ENCODE measurements at places on chromosomes 16 and 17. TPM values are rescaled to one million over a fixed set of nuclear protein-coding genes. Genes with fewer than 3 reads are reported as not detected.

GRCh38 chr17:55524440-55525220, 13.4 kb upstream of the SMIM36 start:
- no peak for DNase-seq

WNK4 gene
- total RNA-seq: 23.8 TPM

DNA sequence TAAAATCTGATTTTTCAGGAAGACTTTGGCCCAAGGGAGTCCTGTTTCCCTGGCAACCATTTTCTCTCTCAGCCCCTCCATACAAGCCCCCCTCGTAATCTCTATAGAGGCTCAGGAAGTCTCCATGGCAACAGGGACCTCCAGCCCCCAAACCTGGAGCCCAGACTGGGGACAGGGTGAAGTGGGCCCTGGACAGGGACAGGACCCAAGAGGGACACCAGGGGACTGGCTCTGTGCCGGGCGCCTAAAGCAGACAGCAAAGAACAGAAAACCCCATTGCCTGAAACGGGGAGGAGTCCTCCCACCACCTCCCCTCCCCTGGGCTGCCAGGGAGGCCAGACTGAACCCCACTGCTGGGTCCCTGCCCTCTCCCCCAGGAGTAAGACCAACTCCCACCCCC, 40.6 kb downstream of the CPNE2 start:
- DNase-seq: no peak

DNA sequence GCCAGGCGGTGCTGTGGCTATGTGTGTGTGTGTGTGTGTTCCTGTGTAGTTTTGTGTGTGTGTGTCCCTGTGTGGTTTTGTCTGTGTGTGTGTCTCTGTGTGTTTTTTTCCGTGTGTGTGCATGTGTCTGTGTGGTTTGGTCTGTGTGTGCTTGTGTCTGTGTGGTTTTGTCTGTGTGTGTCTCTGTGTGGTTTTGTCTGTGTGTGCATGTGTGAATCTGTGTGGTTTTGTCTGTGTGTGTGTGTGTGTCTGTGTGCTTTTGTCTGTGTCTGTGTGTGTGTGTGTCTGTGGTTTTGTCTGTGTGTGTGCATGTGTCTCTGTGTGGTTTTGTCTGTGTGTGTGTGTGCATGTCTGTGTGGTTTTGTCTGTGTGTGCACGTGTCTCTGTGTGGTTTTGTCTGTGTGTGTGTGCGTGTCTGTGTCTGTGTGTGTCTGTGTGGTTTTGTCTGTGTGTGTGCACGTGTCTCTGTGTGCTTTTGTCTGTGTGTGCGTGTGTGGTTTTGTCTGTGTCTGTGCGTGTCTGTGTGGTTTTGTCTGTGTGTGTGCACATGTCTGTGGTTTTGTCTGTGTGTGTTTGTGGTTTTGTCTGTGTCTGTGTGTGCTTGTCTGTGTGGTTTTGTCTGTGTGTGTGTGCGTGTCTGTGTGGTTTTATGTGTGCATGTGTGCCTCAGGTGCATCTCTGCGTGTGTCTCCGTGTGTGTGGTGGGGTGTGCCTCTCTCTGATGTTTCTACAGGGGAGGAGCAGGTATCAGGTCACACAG, 62.3 kb downstream of the ZDHHC7 start:
- DNase-seq: no peak

KRTAP1-5 gene
- 117 TPM for total RNA-seq

DNA sequence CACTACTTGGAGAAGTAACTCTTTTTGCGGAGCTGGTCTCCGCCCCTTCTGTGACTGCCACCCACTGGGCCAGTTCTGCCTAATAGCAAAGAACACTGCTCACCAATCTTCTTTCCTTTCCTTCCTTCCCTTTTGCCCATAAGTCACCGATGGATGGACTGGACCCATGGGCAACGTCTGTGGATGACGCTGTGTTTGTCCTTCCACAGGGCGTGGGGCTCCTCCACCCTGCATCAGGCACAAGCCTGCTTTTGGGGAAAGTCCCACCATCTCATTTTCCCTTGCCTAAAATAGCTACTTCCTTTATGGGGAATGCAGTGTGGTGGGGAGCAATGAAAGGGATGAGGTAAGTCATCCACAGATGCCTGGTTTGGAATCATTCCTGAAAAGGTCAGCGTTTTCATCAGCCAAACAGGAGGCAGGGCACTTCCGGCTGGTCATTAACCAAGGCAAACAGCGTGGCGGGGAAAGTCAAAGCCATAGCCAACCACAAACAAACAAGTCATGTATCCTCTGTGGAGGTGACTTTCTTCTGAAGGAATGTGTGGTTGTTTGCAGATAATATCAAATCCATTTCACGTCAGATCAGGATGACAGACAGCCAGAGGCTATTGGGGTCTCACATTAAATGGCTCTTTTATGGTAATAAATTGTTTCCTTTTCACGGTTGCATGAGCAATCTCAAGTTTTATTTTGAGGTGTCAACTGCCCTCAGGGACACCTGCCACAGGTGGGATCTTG, 30.7 kb upstream of the MED9 start:
- peak; percentile 95 for DNase-seq

DNA sequence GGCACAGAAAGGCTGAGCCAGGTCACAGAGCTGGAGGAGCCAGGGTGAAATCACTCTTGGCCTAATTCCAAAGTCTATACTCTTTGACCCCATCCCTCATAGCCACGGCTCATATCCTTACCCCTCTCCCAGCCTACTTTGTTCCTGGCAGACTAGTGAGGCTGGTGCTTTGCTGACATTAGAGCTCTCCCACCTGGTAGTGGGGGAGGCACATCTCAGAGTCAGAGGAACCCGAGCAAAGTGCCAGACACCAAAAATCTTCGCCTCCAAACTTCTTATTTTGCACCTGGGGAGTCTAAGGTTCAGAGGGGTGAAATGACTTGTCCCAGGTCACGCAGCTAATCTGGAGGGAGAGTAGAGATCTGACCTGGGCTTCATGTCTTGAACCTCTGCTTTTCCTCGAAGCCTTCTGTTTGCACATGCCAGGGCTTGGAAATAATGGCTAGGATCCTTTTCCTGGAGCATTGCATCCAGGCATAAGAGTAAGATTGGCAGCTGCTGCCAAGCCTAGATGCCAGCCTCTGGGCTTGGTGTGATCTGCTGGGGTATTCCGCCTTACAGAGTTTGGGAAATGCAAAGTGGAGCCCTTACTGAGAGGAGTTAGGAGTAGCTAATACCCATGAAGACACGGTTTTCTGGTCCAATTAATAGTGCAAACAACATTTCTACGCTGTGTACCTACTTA, 126.9 kb downstream of the SPACA3 start:
- no peak for DNase-seq

GRIN2A gene
- not detected for total RNA-seq

- no peak for DNase-seq
Measured at GRCh38 chr17:61955619-61956018, 27.8 kb upstream of the INTS2 start.

CCL13 gene
- total RNA-seq: not detected

- DNase-seq: no peak
Measured at GRCh38 chr16:89166696-89167424, 4.7 kb upstream of the CDH15 start.

DNA sequence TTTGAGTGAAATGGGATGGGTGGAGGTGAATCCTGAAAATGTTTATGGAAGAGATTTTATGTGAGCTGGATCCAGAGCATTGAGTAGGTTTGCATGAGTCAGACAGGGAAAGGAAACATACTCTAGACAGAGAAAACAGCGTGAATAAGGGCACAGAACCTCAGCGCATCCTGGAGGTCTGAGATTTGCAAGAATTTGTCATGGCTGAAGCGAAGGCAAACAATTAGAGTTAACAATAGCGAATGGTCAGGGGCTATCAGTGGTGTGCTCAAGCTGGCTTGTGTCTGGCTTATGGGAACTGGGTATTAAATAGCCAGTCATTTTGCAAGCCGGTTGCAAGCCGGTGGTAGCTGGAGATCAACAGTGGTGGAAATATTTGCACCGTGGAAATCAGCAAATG, 36.4 kb downstream of the MAP2K6 start:
- DNase-seq: no peak

GRCh38 chr17:5809580-5810188, 225.4 kb upstream of the NLRP1 start:
- no peak for DNase-seq

GRCh38 chr16:84786605-84787262, 33.1 kb upstream of the CRISPLD2 start:
- DNase-seq: no peak

- DNase-seq: no peak
Measured at GRCh38 chr17:67625971-67626370, 91.8 kb upstream of the NOL11 start.

DNA sequence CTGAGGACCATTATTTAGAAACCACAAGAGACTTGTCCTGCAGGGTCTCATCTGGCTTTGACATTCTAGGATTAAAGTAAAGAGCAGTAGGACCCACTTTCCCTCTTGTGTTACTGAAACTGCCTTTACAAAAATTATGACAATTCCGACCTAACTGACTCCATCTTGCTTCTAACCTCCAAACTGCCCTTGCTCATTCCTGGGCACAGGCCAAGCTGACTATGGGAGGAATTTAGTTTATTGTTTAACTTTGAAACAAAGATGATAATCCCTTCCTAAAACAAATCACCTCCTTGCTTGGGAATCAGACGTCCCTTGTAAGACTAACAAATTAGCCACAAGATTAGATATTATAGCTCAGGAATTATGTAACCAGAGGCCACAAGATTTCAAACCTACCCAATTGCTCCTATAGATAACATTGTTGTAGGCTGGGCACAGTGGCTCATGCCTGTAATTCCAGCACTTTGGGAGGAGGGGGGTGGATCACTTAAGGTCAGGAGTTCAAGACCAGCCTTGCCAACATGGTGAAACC, 87.0 kb upstream of the FBXO47 start:
- no peak for DNase-seq

DNA sequence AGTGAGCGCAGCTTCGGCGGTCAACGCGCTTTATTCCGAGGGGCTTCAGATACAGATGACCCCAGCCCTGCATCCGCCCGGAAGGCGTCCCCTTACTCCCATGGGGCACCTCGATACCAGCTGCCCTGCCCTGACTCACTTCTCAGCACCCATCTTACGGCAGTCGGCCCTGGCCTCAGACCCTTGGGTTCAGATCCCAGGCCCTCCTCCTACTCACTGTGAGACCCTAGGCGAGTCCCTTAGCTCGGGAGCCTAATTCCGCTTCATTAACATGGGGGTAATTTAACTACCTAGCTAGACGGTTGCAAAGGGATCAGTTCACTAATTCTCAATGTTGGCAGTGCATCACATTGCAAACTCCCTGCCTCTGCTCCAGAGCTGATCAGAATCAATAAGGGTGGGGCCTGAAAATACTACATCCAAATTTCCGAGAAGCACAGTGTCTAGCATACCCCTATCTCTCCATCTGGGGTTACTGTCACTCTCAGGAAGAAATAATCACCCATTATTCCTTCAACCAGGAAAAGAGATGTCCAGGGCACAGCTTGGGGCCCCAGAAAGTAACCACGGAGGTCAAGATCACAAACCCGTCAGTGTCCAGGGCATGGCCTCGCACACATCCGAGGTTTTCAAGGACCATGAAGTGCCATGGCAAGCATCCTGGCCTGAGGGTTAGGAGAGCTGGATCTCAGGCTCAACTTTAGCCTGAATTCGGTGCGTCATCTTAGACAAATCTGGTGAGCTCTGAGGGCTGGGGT, 415 bp upstream of the FLOT2 start:
- DNase-seq: no peak

ABAT gene
- total RNA-seq: 0.55 TPM

GRCh38 chr17:12918142-12918541, 99.7 kb downstream of the ELAC2 start:
- DNase-seq: peak; percentile 46

GRCh38 chr17:19331543-19332245, 30.8 kb downstream of the B9D1 start:
- DNase-seq: no peak

GRCh38 chr16:30546115-30546514, 11.5 kb upstream of the ZNF747 start:
- DNase-seq: no peak

- no peak for DNase-seq
Measured at GRCh38 chr17:41617698-41618097, 5.1 kb upstream of the KRT16 start.

DNA sequence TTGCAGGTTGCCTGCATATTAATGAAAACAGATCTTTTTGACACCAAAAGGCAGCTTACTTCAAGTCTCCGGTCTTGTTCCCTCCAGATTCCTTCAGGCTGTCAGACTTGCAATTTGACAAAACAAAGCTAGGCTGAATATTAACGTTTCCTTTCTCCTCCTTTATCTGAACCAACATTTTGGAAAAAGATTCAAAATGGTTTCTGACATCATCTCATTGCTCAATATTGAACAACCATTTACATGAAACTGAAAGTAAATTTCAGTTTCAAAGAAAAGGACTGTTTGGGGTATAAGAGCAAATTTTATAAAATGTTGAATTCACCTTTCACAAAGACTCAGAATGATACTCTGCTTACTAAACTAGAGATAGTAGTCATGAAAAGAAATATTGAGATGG, 521.8 kb downstream of the KCNJ2 start:
- no peak for DNase-seq

DNA sequence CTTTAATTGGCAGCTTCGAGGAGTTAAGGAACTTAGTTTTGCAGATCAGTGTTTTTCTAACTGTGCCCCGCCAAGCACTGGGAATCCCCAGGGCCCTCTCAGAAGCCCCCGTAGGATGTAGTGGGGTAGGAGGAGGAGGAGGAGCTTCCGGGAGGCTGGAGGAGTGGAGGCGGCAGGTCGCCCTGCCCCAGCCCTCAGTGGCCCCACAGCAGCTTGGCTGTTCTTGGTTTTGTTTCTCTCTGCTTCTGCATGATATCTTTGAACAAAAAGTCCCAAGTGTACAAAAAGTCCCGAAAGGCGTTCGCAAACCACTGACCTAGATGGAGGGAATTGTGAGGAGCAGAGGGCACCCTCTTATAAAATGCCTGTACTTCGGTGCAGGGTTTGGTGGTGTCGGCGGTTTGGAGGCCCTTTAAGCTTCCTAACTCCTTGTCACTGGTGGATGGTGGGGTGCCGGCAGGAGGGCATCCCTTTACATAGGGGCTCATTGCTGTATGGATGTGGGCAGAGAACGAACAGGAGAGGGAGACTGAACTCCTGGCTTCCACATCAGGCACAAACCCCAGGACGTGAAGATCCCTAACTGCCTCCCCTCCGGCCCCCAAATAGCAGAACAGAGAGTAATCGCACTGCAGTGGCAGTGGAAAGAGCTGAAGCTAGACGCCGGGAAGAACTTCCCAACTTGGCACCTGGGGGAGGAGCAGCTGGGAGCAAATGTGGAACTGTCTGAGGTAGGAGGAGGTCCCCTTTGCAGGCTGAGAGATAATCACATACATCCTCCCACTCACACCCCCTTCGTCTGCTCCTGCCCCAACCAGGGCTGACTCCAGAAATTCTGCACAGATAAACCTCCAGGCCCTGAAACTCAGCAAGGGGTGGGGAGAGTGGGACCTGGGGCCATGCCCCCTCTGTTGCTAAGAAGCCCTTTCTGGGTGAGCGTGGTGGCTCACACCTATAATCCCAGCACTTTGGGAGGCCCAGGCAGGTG, 20.1 kb downstream of the EPOP start:
- no peak for DNase-seq

IKZF3 gene
- not detected for total RNA-seq

All from HFFc6 (cell line).